ENCODE measurements at places on chromosomes 3 and 15. TPM values are rescaled to one million over a fixed set of nuclear protein-coding genes. Genes with fewer than 3 reads are reported as not detected.
A peak's percentile ranks its signal among the peaks of the same experiment; 100 is the strongest.

DNA sequence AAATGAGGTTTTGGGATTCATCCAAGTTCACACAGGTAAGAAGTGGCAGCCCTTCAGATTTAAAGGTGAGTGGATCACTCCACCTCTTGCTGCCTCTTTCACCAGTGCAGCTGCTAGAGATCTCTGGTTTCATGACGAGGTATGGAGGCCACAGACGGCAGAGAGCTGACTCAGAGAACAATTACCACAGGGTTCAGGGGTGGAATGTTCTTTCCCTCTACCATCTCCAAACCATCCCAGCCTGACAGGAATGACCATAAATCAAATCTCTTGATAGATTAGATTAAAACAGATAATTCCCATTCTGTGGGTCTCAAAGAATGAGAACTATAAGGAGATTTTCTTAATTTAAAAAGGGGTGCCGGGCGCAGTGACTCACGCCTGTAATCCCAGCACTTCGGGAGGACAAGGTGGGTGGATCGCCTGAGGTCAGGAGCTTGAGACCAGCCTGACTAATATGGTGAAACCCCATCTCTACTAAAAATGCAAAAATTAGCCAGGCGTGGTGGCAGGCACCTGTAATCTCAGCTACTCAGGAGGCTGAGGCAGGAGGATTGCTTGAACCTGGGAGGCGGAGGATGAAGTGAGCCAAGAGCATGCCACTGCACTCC is 174.2 kb upstream of the ATP11B start:
- no peak for DNase-seq

DNA sequence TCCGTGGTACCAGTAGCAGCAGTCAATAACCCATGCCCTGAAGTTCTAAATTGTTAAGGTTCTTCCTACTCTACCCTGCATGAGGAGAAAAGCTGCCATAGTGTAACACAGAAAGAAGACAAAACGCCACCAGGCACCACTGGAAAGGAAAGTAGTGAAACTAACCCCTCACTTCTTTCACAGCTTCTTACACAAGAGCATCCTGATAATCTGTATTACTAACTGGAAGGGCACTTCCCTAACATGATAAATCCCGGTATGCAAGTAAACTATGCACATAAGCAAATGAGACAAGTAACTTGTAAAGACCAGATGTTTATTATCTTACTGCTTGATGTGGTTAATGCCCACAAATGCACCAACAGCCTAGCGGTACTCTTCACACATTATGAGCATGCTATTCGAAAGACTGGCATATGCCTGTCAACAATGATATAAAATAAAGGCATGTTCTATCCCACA is 141.3 kb downstream of the ADAM10 start:
- DNase-seq: no peak

DNA sequence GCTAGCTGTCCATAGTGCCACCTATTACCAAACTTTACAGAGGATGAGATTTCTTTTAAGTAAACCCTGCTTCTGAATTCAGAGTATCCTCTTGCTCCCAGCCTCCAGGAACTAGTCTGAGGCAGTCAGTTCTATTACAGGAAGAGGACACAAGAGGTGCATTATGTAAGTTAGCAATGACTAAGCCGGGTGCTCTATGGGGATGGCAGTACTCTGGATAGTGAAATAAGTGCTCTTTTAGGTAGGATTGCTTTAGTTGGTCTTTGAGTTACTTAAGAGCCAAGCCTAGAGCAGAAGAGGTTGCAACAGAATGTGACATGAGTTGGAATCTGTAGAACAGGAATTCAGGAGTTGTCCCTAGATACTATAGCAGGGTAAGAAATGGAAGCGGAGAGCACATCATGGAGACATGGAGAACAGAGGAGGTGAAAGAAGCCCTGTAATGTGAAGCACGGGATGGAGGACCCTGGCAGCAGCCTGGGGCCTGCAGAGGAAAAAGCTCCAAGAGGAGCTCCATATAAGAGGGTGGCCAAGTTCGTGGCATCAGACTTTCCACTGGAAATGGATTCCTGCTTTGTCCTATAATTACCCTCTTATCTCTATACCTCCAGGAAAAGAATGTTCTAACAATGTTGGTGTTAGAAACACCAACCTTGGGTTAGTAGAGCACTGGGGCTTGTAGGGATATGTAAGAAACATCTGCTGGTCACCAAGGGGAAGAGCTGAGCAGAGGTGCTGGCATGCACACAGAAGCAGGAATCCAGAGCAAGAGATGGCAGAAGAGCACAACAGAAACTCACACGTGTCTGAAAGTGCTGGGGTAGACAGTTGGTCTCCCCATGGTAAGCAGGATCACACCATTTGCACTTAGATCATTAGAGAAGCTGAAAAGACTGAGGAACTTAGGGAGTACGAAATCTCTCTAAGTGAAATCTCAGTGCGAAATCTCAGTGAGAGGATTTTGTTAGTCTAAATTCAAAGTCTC is 851.1 kb downstream of the FHIT start:
- DNase-seq: no peak

- peak; percentile 29 for DNase-seq
Measured at GRCh38 chr15:95663156-95664100, 667.1 kb upstream of the NR2F2 start.

- DNase-seq: no peak
Measured at GRCh38 chr3:51637941-51638471, 33.0 kb upstream of the TEX264 start.

- peak; percentile 34 for DNase-seq
Measured at GRCh38 chr3:143676747-143677146, 171.5 kb downstream of the SLC9A9 start.

DNA sequence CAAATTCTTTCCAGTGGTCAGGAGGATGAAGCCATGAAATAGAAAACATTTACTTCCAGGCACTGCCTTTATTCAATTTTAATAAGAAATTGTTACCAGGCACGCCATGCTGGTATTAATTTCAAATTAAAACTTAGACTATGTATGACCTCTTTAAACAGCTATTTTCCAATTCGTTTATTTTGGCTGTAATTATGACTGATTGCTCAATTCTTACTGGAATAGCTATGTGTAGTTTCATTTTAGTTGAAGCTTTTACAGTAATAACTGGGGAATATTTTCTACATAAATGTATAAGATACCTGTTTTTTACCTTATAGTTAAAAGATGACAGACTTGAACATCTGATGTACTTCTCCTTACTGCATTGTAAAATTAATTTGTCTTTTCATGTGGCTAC is 480.0 kb upstream of the GOLIM4 start:
- no peak for DNase-seq

GRCh38 chr15:65182538-65182937 is 2.6 kb downstream of the CLPX start:
- no peak for DNase-seq

DNA sequence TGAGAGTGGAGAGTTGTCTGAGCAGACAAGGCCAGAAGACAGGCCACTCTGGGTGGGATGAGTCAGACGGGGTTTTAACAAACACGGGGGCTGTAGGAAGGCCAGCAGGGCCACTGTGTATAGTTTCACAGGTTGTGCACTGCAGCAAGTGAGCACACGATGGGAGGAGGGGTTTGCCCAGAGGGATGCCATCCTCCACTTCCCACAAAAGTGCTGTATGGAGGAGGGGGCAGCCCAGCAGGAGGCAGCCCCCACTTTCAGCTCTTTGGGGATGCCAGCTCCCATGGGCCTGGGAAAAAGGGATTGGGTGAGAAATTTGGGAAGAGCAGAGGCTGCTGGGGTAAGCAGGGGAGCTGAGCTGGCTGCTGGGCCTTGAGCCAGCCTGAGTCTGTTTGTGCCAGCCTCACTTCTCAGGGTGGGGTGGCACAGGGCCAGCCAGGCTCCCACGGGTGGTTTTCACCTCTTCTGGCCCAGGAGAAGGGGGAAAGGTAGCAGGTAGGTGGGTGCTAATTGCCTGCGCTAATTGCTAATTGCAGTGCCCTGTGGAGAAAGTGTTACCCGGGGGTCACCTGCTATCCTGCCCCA is 6.7 kb downstream of the ZBTB47 start:
- DNase-seq: peak; percentile 95

GRCh38 chr15:26477044-26477443 is 295.8 kb downstream of the GABRB3 start:
- no peak for DNase-seq

DNA sequence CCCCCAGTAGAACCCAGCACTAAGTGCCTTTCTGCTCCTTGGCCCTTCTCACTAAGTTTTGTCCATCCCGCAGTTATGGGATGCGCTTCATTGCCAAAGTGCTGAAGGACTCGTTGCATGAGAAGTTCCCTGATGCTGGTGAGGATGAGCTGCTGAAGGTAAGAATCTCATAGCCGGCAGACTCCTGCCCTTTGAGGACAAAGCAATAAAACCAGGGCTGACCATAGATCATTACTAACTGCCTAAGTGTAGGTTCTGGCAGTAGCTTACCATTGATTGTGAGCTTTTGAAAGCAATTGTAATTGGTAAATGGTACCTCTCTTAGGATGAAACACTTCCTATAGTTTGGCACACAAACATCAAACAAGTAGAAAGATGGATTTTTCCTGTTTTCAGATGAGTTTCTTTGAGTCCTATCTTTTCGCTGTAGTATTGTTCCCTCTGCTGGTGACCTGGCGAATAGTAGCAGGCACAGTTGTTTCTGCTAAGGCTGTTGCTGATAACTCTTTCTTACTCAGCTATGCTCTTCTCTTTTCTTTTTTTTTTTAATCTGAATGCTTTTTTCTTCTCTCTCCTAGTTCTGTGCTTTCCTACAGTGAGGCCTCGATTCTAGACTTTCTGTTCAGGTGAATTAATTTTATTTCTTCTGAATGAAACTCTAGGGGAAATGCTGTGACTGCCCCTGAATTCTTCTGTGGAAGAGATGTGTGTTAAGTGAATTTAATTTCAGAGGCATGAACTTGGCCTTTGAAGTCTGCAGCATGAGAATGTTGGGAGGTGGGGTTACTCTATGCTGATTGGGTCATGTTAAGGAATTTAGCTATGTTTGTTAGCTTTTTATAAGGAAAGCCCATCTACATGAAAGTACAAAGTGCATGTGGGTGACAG is 47.4 kb upstream of the CRTC3 start:
- no peak for DNase-seq

DNA sequence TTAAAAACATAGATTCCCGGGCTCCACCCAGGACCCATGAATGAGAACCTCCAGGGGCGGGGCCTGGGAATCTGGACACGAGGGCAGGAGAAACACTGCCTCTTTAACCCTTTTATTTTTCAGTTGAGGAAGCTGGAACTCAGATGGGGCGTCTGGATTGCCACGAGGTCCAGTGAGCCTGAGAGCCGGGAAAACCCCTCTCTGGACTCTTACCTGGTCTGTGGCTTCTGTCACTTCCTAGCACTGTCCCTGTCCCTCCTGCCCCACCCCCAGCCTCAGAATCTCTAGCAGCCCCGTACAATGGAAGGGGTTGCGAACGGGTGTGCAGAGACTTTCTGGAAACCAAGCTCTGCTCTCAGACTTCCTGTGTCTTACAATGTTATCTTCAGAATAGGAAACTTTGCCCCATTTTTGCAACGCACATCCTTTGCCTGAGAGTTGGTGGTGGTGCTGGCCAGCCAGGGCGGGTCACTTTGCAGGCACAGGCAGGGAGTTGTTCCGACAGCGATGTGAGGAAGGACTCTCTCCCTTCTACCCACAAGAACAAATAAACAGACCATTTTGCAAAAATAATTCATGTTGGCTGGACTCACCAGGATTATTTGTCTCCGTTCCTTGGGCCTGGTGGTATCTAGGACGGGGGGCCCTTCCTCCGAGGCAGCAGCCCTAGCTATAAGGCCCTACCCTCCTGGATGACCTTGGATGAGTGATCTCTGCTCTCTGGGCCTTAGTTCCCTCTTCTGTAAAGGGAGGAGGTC is 59.1 kb downstream of the SMAD6 start:
- DNase-seq: peak; percentile 74

DNA sequence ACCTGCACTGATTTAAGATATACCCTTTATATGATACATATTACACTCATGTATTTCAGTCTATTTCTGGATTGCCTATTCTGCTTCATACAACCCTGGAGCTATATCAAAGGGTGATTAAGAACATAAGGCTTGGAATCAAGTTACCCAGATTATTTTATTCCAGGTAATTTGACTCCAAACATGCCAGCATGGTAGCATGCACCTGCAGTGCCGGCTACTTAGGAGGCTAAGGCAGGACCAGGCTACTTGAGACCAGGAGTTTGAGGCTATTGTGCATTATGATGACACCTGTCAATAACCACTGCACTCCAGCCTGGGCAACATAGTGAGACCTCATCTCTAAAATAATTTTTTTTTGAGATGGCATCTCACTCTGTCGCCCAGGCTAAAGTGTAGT is 50.4 kb upstream of the NEO1 start:
- no peak for DNase-seq

DNA sequence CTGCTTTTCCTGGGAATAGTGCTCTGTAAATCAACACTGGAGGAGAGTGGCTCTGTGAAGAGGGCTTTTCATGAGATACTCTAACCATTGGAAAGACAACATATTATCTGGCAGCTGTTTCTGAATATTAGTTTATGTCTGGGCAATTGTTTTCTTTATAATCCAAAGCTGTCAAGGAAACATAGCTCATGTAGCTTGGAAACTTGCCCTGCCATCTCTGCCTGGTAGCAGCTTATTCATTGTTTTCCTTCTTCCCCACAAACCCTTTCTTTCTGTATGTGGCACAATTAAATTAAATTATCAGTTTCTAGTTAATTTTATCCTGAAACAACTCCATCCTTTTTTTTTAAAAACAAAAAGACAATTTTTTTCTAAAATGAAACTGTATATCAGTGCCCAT is 160.0 kb downstream of the EDEM1 start:
- DNase-seq: no peak

GRCh38 chr3:38843898-38844297 is 27.9 kb upstream of the SCN10A start:
- DNase-seq: no peak

The NPAP1 gene
- not detected for total RNA-seq

The RHOV gene
- not detected for total RNA-seq

The ATP13A5 gene
- not detected for total RNA-seq

The SLC22A13 gene
- total RNA-seq: 0.29 TPM

Data from osteoblast (primary cell).